Stimulated activated CD4-positive, alpha-beta T cell treated with anti-CD3 and anti-CD28 coated beads, Interleukin-15, amount 100 ng/mL, for 1 hour (primary cell): ENCODE measurements at places on chromosomes 11 and 22.
A peak's percentile ranks its signal among the peaks of the same experiment; 100 is the strongest.

DNA sequence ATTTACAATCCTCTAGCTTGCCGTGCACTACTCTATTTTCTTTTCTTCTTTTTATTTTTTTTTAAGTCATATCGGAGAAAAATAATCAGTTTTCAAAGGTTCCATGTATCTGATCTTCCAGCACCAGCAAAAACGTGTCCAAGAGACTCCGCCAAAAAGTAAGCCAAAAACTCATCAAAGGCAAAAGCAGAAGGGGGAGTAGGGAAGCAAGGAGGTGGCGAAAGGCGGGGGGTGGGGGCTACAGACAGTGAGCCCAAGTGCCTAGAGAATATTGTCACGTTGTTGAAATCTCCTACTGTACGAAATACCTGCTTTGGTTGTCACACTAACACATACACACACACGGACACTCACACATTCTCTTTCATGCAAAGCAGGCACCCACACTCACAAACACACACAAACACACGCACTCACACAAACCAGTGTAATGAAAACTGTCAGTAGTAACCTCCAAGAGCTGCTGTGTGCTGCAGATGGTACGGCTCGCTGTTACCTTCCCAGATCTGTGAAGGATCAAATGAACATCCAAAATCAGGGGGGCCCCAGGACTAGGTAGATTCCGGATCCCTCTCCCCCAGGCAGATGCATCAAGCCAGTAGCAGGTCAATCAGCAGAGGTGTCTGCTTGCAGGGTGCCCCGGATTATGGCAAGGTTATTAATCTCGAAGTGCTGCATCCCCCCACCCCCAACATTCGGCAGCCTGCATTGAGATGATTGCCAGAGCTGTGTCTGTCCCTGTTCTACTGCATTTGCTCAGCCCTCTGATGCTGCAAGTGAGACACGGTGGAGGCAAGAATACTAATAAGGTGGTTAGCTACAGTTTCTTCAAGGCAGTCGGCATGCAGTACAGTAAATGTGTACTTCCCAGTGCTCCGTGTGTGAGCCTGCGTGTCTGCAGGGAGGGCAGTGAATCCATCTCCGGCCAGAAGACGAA lies at the start of gene LRRC4C:
LRRC4C (minus strand) TSS at position 188 of the 937 bp plus-strand sequence.
- no peak for DNase-seq

DNA sequence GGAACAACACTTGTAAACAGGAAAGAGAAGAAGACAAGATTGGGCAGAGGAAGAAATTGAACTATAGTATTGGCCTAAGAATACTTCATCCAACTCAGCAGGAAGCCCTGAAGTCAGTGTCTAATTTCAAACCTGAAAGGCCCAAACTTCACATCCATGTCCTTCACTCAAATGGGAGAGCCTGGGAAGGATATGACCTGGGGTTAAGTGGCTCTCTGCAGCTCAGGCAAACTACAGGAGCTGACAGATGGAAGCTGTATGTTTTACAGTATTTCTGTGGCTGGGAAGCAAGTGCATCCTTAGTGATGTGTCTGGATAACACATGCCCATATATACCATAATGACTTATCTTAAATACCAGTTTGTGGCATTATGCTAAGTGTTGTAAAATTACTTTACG lies 196.2 kb downstream of the SOX6 start:
- no peak for DNase-seq

- DNase-seq, result no peak
Measured at GRCh38 chr22:36341640-36342041, 46.1 kb downstream of the MYH9 start.

- no peak for DNase-seq
Measured at GRCh38 chr11:665704-666281, 28.7 kb downstream of the DRD4 start.

DNA sequence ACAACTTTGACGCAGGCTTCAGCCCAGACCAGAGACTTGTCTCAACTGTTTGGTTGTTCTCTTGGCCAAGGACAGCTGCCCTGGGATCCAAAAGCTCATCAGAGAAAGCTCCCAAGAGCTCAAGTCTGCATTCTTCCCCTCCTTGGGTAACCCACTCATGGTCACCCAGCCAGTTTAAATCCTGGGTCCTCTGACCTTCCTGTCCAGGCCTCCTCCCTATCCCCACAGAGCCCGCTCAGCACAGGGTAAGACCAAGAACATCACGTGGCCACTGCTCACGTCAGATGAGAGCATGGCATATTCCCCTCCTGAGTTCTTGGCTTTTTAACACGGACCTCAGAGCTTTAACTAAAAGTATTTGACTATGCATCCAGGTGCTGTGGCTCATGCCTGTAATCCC lies 25.8 kb downstream of the TSKU start:
- no peak for DNase-seq

DNA sequence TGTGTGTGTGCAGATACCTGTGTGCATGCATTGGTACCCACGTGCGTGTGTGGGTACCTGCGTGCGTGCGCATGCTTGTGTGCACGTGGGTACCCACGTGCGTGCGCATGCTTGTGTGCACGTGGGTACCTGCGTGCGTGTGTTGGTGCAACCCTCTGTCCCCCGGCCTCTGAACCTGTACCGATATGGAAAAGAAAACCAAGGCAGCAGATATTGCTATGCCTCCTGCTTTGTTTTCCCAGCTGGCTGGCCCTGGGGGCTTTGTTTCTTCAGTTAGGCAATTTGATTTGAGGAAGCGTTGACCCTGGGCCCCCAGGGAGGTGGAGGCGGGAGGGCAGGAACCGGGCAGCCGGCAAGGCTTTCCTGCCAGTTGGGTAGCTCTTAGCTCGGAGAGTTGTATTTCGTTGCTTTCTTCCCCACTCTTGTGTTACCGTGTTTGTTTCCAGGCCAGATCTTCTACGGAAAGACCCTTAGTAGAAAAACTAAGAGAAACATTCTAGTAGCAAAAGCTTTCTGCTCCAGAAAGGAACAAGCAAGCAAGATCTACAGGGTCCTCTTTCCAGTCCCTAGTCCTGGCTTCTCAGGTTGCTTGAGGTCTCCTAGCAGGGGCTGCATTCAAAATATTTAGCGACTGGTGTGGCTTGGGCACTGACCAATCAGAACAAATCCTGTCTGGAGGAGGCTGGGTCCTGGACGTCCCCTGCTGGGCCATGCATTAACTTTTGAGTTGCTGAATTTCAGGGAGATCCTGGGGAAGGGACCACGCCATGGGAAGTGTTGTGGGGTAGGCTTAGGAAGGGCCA lies 26.3 kb upstream of the SORL1-AS1 start:
- no peak for DNase-seq

GRCh38 chr11:66491315-66491935 lies 11.2 kb downstream of the DPP3 start:
- DNase-seq, result no peak

DNA sequence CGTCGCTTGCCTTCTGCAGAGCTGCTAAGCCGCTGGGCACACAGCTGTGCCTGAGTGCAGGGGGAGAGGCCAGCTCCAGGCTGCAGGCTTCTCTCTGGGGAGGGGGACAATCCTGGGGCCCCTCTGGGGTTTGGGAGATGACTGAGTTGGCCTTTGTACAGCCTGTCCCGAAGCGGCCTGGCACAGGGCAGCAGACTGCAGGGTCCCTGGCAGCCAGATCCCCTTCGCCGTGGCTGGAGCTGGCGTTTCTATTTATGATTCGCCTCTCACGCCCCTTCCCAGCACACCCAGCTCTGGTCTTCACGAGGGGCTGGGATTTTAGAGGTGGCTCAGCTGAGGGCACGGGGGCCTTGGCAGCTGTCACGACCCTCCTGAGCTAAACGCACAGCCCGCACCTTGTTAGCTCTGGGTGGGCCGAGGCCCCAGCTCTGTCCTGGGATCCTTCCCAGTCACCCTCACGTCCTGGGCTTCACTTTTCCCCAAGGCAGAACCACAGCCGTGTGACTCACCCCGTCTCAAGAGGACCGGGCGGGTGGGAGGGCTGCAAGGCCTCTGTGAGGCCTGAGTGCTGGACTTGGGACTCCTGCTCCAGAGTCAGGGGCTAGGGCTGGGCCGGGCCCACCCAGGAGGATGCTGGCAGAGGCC lies 18.4 kb downstream of the OSBPL5 start:
- no peak for DNase-seq

DNA sequence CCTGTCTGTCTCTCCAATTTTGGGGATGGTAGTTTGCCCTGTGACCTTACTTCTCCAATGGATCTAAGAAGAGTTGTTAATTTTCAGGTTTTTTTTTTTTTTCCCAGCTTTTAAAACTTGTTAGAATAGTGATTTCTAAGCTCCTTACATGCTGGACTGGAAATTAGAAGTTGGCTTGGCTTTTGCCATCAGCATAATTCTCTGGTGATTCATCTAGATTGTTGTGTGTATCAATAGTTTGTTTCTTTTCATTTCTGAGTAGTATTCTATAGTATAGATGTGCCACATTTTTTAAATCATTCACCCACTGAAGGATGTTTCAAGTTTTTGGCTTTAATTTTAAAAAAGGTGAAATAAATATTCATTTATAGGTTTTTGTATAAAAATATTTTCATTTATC lies 51.4 kb downstream of the ADAMTS15 start:
- no peak for DNase-seq

- no peak for DNase-seq
Measured at GRCh38 chr22:49739138-49739537, 88.5 kb downstream of the BRD1 start.

DNA sequence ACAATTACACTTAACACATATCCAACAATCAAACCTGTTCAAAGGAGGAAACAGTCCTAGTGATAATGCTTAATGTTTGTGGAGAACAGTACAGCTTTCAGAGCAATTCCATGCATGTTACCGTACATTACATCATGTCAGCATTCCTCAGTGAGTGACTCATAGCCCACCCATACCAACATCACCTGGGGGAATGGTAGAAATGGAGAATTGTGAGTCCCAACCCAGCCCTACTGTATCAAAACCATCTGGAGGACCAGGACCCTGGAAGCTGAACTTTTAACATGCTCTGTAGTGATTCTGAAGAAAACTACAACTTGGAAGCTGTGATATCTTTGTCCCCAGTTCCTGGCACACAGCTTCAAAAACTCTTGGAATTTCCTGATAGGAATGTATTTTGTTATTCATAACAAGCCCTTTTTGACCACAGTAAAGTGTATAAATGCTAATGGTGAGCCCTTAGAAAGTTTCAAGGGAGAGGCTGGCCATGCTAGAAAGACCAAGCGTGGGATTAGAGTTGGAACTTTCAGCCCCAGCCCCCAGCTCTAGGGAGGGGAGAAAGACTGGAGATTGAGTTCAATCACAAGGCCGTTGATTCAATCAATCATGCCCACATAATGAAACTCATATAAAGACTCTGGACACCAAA lies 301.1 kb downstream of the BUD13 start:
- no peak for DNase-seq

- no peak for DNase-seq
Measured at GRCh38 chr11:116960930-116961329, 123.5 kb upstream of the APOA1 start.

DNA sequence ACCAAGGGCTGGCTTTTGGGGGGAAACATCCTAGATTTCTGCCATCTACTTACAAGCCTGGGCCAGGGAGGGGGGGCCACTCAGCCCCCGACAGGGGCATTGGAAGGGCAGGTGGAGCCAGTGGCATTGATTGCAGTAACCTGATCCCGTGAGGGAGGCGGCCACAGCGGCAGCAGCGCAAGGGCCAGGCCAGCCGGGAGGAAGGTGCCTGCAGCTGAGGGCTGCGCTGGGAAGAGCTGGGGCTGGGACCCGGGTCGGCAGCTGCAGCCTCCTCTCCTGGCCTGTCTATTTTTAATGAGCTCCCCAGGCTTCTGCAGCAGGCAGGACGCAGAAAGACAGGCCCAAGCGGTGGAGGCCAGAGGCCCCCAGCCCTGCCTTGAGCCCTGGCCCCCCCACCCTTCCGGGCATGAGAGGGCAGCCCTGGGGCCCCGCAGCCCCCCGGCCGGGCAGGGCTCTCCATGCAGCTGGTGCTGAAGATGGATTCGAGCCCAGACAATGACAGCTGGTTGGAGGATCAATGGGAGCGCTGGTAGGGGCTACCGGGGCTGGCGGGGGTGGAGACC lies 10.6 kb downstream of the FREY1 start:
- DNase-seq, result no peak

GRCh38 chr11:67267188-67268080 lies 1.2 kb downstream of the GRK2 start:
- DNase-seq, result no peak

- DNase-seq, result no peak
Measured at GRCh38 chr11:108034952-108035351, 26.3 kb downstream of the CUL5 start.

DNA sequence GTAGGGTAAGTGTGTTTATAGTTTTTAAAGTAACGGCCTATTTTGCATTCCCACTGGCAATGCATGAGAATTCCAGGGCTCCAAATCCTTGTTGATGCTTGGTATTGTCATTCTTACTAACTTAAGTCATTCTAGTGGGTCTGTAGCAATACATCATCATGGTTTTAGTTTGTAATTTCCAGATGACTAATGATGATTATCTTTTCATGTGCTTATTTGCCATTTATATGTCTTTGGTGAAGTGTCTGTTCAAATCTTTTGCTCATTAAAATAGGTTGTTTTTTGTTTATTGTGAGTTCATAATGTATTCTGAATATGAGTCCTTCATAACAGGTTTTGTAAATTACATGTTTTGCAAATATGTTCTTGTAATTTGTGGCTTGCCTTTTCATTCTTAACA lies 31.2 kb downstream of the MTMR3 start:
- no peak for DNase-seq

GRCh38 chr22:44664149-44664548 lies 37.9 kb upstream of the PRR5 start:
- DNase-seq, result peak; percentile 24

DNA sequence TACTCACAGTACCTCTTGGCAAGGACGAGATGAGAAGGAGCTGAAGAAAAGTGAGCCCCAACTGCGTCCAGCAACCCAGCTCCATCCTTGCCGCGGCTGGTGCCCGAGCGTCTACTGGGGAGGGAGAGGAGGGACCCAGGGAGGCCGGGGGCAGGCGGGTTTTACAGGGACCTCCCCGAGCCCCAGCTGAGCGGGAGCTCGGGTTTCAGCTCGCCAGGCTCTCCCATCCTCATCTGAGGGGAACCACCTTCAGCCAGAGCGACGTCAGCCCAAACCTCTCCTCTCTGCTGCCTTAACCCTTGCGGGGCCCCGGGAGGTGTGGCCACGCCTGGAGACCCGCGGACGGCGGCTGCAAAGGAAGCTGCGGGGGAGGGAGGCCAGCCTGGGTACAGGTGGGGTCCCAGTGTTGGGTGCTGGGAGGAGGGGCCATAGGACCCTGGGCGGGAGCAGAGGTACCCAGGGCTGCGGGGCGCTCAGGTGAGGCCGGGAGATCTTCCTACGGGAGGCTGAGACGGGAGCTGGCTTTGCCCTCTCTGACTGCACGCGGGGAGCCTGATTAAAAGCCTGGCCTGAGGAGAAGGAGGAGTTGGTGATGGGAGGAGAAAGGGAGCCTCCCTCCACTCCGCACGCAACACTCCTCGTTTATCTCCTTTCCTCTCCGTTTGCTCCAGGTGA lies at the start of gene PAMR1:
PAMR1 (minus strand) TSS at position 116 of the 675 bp plus-strand sequence; CDS start at position 85, 31 bp downstream.
- no peak for DNase-seq

- no peak for DNase-seq
Measured at GRCh38 chr11:75352588-75353206, 1.2 kb upstream of the ARRB1 start.
